Eye (tissue), 1 donor: ENCODE measurements at places on chromosomes 2 and 18.

DNA sequence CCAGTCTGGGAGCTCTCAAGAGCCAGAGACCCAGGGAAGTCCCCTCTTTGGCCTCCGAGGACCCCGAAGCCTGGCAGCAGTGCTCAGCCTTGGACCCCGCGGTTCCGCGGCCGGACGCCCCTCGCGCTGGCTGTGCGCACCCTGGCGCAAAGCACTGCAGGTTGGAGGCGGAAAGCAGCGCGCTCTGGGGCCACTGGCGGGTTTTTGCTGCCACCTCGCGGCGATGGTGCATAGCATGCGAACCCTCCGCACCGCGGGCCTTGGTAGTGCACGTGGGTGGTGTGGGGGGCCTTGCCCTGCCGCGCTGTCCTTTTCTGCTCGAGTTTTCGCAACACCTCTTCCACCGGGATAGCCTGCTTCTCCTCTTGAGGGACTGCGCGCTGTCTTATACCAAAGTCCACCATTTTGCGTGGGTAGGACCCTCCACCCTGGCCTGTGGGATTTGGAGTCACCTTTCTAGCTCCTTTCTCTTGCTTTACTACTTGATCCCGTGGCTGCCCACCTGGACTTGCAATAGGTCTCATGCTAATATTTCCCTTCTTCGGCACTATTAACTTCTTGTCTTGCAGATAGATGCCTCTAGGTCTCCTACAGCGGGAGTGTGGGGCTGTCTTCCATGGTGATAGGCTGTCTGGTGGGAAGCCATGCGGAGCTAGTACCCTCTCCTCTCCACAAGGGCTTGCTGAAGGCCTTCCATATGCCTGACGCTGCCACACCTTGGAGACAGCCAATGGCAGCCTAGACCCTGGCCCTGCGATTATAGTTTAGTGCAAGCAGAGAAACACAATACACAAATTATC, 14.3 kb downstream of the SIX3 start:
- DNase-seq = peak; percentile 95

- no peak for DNase-seq
Measured at GRCh38 chr2:157228946-157229345, 28.6 kb upstream of the GALNT5 start.

GRCh38 chr2:39696101-39696553, 30.4 kb downstream of the TMEM178A start:
- peak; percentile 74 for DNase-seq

DNA sequence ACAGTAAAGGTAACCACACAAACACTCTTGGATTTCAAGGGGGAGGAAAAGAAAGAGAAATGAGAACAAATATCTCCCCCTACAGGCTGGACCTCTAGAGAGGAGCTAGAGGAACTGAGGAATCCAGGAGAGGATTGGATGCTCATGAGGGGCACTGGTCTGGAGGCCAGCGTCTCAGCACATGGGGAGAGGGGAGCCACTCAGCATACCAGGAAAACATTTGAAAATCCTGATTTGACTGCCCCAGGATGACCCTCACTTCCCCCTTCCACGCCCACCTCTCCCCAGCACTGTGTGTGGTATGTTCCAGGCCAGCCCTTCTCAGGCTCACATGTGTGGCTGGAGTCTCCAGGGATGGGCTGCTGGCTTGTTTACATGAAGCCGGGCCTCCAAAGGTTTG, 396.8 kb upstream of the ID2 start:
- DNase-seq = no peak

GRCh38 chr2:70118798-70119454, 31.6 kb downstream of the PCBP1 start:
- DNase-seq = peak; percentile 89

- DNase-seq = no peak
Measured at GRCh38 chr18:44508474-44508873, 172.2 kb upstream of the SETBP1 start.

GRCh38 chr2:65639156-65639864, 206.9 kb upstream of the SPRED2 start:
- DNase-seq = no peak

DNA sequence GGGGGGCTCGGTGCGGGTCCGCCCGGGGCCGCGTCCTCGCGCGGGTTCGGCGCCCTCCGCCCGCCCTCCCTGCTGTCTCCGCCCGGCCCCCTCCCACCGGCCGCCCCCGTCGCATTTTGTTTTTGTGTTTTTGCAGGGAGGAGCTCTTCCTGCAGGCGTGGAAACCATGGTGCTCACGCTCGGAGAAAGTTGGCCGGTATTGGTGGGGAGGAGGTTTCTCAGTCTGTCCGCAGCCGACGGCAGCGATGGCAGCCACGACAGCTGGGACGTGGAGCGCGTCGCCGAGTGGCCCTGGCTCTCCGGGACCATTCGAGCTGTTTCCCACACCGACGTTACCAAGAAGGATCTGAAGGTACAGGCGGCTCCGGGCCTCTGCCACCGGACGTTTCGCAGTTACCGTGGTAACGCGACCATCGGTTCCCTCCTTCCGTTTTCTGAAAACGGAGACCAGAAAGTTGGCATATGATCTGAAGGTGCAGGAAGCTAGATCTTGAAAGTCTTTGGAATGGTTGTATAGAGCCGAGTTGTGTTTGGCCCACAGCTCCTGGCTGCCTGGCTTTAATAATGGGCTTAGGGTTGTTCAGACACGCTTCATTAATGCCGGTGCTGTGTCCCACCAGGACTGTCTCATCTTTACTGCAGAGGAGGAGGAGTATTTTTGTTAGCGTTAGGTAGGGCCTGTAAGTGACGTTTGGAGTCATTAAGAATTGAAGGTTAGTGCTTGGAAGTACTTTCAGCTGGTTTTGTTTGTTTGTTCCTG, 891 bp downstream of the KDM3A start:
- peak; percentile 78 for DNase-seq

- no peak for DNase-seq
Measured at GRCh38 chr2:113093613-113093977, 25.8 kb downstream of the IL1F10 start.

DNA sequence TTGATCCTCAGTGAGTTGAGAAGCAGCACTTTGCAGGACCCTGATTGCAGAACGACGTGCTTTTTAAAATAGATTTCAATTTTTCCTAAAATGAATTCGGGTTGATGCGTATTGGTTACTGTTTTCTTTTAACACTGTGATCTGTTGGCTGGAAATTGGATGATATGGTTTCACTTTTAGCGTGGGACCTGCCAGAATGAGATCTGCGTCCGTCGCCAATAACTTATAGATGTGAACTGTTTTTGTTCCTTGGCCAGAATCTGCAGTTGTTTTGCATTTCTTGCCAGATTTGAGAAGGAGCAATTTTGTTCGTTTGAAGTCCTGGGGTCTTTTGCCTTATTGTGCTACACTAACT, 703 bp downstream of the UGGT1 start:
- peak; percentile 63 for DNase-seq

DNA sequence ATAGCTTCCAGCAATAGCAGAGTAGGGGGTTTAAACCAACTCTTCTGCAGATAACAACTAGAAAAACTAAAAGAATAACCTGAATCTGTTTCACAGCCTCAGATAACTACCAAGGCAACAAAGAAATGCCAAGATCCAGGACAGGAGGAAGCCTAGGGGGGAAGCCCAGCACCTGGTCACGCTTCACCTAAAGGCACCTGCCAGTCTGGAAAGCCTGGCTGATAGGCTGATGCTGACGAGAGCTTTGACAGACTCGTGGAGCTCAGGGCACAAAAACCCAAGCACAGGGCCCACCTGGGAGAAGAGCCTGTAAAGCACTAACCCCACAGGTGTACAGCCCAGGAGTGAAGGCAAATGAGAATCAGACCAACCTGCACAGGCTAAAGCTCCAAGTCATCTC, 22.6 kb downstream of the EIPR1 start:
- DNase-seq = no peak

DNA sequence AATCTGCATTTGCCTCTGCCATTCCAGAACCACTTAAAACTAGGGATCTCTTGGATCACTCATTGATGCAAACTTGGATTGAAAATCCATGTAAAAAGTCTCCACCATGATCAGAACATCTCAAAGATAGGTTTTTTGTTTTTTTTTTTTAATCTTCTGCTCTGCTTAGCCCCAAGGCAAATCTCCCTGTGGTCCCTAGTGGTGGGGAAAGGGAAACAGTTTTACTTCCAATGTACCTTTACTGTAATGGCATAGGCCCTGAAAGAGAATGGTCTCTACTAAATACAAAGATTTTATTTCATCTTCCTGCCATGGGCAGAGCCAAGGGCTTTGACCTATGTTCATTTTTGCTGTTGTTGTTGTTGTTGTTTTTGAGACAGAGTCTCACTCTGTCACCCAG, 78.4 kb downstream of the KANSL1L start:
- DNase-seq = no peak

DNA sequence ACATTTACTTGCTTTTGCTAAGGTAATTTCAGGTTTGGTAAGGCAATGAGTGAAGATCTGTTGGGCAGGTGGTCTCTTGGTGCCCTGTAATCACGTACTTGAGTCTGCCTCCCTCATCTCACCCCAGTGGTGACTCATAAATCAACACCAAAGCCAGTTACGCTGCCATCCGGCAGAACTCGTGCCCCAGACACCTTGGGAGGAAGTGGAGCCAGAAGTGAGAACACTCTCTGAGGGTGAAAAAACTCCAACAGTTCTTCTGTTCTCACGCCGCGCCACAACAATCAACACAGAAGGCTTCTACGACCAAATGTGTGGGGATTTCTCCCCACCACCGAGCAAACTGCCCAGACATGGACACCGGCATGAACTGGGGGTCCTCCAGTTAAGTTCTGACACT, 206.2 kb downstream of the ARL4C start:
- no peak for DNase-seq

DNA sequence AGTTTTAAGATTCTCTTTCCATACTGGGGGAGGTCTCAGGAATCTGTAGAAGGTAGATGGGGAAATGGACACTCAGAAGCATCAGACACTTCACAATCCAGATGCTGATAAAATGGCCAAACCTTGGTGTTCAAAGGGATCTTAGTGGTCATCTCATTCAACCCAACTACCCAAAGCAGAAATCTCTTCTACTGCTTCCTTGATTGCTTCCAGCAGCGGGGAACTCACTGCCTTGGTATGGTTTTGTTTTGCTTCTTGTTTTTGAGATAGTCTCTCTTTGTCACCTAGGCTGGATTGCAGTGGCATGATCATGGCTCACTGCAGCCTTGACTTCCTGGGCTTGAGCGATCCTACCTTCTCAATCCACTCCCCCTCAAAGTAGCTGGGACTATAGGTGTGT, 39.3 kb upstream of the PTMA start:
- no peak for DNase-seq

DNA sequence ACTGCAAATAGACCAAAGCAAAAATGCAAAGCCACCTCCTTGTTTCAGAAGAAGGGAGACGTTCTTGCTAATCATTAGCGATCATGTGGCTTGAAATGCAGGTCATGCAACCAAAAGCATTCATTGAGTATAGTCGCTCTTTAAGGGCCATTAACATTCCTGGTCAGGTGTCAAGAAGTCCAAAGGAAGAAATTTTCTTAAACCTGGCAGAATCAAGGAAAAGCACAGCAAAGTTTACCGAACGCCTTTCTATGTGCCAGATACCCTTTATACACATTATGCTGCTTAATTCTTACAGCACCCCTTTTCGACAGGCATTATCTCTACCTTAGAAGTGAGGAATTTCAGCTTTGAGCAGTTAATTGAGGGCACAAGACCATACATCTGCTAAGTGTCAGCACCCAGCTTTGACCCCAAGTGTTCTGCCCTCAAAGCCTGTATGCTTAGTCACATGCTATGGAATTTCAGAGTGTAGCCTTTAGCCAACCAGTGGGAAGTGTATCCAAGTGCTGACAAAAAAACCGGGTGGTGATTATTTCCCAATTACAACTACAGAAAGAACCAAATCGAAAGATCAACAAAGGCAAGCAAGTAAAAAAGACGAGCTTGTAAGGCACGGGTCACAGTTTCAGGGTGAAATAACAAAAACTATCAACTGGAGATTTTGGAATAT, 70.8 kb downstream of the EPHA4 start:
- DNase-seq = no peak

DNA sequence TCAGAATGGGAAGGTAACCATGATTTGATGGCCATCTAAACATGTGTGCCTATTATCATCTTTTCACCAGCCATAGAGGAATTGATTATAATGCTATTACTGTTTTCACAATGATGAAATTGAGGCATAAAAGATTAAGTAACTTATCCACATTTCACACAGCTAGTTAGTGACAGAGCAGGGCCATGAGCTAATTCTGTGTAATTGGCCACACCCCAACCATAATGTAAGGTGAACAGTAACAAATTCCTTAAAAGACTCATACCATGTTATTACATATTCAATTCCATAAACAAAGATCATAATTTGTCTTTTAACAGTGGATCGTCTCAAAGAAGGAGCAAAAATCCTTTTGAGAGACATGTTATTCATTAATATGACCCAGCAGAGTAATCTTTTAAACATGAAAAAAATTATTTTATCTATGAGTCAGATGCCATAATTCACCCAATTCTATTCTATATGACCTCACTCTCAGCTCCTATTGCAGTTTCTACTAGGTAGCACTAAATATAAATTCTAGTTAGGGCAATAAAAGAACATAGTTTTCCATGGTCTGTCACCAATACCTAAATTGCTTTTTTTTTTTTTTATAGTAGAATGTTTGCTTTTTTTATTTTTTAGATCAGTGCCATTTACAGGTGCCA, 475.8 kb upstream of the SLC39A10 start:
- no peak for DNase-seq

DNA sequence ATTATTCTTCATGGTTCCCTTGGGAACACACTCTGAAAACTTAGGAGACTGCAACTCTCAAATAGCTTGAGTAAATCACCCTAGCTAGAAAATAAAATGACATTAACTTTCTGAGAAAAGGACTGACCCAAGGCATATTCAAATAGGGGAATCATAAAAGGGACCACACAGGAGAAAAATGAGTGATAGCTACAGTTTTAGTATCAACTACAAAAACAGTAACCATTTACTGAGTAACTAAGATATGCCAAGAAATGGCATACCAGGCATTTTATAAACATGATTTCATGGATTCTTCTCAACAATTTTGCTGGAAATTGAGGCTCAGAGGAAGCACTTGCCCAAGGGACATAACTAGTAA, 84.5 kb downstream of the AFF3 start:
- no peak for DNase-seq

GRCh38 chr2:212392043-212392442, 146.6 kb downstream of the ERBB4 start:
- DNase-seq = no peak

- DNase-seq = no peak
Measured at GRCh38 chr2:13230221-13230620, 513.5 kb downstream of the TRIB2 start.

GRCh38 chr18:54260396-54261072, 8.8 kb upstream of the POLI start:
- no peak for DNase-seq
